EL (cell line): ENCODE measurements at places on chromosomes 4 and X.

GRCh38 chr4:14233126-14233525 lies 605.6 kb upstream of the BOD1L1 start:
- DNase-seq, result no peak

DNA sequence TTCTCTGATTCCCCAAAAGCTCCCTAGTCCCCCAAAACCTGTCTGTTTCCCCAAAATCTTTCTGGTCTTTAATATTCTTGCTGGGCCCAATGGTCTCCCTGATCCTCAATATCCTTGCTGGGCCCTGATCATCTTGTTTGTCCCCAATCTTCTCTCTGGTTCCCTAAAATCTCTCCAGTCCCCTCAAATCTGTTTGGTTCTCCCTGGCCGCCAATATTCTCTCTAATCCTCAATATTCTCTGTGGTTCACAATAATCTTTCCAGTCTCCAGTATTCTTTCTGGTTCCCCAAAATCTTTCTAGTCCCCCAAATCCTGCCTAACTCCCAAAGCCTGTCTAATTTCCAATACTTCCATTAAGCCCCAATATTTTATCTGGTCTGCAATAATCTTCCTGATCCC lies 18.5 kb downstream of the P2RY8 start:
- DNase-seq, result no peak

- DNase-seq, result no peak
Observed at GRCh38 chrX:118862091-118862490, 38.5 kb downstream of the ZCCHC12 start.

GRCh38 chr4:115781528-115782146 lies 668.2 kb upstream of the NDST4 start:
- DNase-seq, result no peak

GRCh38 chrX:97563531-97564133 lies 679.9 kb downstream of the RPA4 start:
- peak; percentile 67 for DNase-seq

GRCh38 chr4:107837776-107838618 lies 13.3 kb downstream of the SGMS2 start:
- DNase-seq, result no peak

- no peak for DNase-seq
Observed at GRCh38 chr4:1984406-1985191, 24.2 kb downstream of the NELFA start.

DNA sequence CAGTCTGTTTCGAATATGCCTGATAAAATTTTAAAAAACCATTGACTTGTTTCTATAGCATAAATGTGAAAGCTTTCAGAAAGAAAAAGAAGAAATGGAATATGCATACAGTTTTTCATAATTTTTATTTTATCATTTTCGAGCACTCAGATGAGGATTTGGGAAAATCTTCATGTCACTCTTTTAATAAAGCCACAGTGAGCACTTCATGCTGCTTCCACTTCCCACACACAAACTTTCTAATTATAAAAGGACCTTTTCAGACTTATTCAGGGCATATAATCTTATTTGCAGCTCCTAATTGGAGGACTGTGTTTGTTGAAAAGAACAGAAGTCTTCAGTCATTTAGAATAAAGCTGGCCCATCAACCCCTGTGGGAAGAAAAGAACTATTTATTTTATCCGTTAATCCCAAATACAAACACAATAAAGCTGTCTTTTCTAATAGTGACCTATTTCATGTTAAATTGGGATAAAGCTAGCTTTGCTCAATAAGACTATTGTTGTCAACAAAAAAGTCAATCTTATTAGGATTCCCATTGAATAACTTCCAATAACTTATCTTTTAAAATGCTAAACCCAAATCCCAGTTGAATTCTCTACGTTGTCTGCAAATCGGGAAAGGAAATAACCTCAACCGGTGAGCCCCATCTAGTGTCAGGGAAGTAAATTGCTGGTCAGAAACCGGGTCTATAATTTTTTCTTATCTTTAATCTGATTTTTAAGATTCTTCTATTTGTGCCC lies 211.5 kb downstream of the PDGFRA start:
- DNase-seq, result peak; percentile 47
